ENCODE measurements at places on chromosomes 3 and 15.

DNA sequence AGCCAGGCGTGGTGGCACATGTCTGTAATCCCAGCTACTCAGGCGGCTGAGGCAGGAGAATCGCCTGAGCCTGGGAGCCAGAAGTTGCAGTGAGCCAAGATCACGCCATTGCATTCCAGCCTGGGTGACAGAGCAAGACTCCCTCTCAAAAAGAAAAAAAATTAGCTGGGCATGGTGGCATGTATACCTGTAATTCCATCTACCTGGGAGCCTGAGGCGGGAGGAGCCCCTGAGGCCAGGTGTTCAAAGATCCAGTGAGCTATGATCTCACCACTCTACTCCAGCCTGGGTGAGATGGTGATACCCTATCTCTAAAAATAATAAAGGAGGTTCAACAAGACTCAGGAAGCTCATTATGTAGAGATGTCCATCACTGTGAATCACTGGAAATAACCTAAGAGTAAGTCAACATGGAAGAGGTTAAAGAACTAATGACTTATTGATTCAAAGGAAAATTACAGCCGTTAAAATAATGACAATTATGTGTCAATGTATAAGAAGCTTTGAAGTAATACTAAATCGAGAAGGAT, 19.8 kb upstream of the RAB7A start:
- DNase-seq: no peak

- no peak for DNase-seq
Observed at GRCh38 chr3:178382449-178383061, 153.7 kb upstream of the KCNMB2 start.

DNA sequence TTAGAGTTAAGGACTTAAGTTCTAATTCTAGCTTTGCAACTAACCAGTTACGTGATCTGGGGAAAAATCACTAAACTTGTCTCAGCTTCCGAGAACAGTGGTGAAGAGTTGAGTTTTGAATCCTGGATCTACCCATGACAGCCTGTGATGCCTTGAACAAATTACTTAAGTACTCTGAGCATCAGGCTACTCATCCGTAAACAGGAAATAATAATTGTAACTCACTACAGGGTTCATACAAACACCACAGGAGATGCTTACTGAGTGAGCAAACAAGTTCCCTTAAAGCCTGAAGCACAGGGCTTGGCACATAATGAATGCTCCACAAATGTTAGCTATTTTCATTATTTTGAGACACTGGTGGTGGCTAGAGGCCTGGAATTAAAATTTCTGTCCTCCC, 158.8 kb downstream of the ERC2 start:
- no peak for DNase-seq

- DNase-seq: no peak
Observed at GRCh38 chr3:138591392-138591791, 2.7 kb downstream of the CEP70 start.

DNA sequence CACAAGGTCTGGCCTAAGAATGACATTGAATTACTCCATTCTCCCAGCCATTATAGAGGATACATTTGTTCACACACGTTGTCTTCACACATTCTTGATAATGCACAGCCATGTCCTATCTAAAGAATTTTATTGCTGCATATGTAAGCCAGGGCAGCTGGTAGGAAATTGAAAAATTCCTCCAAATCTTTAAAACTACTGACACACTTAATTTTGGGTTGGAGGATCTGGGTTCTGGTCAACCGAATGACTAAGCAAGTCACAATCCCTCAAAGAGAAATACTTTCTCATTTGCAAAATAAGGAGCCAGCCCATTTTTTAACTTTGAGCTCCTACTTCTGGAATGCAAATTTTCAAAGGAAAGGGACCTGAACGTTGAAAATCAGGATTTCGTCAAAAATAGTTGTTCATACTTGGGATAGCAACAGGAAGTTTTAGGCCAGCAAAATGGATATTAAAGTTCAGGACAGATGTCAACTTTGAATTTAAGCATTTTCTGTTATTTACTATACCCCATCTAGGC, 638.3 kb downstream of the NTRK3 start:
- no peak for DNase-seq

- DNase-seq: no peak
Observed at GRCh38 chr3:197216914-197217313, 81.5 kb downstream of the DLG1 start.
